ENCODE measurements at places on chromosomes 3 and 15.

- DNase-seq = no peak
Measured at GRCh38 chr15:89419370-89419984, 76.9 kb downstream of the RHCG start.

DNA sequence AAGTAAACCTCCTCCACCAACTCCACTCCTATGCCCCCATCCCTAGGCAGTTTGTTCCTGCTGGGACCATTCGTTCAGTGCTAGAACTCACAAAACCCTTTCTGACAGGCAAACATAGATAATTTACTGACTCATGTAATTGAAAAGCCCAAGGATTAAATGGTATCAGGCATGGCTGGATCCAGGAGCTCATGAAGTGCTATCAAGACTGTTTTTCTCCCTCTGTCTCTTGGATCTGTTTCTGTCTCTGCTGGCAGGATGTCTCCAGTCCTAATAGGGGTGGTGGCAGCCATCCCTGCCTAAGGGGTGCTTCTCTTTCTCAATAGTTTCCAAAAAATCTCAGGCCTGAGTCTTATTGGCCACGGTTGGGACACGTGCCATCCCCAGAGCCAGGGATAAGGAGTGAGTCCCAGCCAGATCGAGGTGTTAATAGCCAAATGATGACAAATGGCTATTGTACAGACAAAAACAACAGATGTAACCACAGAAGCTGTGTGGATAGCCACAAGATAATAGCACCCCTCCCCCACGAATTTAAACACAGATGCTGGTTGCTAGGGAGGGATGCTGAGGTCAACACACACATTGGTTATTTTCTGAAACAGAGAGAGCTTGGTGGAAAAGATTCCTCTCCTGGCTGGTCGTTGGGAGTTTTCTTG lies 168.6 kb downstream of the SHQ1 start:
- DNase-seq = no peak

DNA sequence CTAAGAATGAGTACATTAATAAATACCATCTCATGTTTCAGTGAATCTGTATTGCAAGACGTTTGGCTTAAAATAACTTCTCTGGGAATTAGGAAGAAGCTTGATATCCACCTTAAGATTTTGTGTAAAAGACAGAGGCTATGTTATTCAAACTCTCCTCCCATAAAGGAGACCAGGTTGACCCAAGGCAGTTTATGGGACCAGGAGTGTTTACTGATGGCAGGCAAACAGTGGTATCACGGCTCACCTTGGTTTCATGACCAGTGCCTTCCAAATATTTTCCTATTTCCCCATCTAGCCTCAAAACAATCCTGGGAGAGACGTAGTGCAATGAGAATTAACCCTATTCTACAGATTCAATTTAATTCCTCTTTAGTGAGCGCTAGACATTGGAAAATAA lies 90.2 kb upstream of the SNTN start:
- no peak for DNase-seq

GRCh38 chr3:171503817-171504216 lies 43.6 kb upstream of the TNIK start:
- DNase-seq = no peak

DNA sequence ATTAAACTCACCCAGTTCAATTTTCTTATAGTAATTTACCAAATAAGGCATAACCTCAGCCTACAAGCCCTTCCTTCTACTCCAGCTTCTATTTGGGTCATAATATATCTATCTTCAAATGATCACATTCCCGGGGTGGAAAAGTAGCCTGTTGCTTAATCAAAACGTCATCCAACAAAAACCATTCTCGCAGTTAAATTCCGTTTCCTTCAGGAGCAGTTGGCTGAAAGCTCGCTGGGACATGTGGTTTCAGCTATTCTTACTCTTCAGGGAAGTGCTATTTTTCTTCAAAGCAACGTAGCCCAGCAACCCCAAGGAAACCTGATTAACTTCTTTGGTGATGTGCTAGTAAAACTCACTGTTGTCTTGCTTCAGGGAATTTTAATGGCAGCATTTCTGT lies 59.6 kb downstream of the MAGI1 start:
- DNase-seq = no peak

DNA sequence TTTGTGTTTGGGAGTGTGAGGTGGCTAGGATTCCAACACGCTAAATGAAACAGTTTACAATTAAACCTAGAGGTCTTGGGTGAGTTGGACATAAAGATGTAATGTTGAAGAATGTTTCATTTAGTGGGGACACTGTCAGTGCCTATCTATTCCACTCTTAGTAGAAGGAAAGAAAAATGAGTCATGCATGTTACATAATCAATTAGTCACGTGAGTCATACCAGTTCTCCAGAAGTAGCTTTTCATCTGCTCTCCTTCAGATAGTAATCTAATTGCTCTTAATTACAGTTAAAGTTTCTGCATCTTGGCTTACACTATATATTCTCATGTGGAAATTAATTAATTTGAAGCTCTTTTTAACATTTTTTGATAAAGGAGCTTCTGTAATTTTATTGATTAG lies 115.7 kb upstream of the P2RY1 start:
- no peak for DNase-seq

DNA sequence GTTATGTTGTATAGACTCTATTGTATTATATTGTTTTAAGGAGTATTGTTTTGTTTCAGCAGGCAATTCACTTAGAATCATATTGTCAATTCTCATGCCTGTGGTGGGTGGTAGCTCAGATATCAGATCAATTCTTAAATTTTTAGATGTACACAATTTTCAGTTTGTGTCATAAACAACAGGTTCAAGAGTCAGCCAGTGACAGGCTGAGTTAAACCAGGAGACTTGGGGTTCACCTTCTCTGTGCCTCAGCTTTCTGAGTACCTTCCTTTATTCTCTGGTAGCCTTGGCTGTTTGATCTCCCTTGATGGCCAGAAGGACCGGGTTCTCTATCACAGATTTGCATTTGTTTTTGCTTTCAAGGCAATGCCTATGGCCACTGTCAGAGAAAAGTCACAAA lies 199.9 kb upstream of the KCNMB2 start:
- no peak for DNase-seq

DNA sequence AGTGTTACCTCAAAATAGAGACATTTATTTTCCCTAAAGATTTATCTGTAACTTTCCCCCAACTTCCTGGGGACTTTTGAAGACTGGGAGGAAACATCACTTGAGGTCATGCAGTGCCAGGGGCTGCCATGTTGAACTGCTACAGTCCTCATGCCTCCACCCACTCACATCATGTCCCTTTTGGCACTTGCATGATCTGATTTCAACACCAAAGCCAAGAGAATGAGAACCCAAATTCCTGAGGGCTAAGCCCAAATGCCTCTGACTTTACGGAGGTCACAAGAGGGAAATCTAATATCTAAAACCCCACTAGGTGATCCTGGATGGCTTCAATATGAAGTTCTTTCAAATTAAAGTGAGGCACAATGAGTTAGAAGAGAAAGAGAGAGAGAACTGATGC lies 213.1 kb downstream of the NTRK3 start:
- no peak for DNase-seq

- DNase-seq = no peak
Measured at GRCh38 chr15:77818484-77819047, 185.9 kb upstream of the LINGO1 start.

DNA sequence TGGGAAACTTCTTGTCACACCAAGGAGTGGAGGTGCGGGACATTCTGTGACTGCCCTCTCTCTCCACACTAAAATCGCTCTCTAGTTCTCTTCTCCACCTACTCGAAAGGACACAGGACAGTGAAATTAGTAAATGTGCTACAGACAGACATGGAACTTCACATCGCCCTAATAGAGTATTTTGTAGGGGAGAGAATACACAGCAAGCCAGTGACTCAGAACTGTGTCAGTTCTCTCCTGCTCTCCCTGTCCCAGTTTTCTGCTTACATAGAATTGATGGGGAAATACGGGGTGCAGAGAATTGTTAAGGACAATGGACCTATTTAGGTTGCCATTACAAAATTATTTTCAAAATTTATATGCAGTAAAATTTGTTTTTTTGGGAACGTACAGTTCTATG lies 159.6 kb upstream of the GADL1 start:
- no peak for DNase-seq

GRCh38 chr3:111863942-111864694 lies 5.1 kb downstream of the PHLDB2 start:
- no peak for DNase-seq

DNA sequence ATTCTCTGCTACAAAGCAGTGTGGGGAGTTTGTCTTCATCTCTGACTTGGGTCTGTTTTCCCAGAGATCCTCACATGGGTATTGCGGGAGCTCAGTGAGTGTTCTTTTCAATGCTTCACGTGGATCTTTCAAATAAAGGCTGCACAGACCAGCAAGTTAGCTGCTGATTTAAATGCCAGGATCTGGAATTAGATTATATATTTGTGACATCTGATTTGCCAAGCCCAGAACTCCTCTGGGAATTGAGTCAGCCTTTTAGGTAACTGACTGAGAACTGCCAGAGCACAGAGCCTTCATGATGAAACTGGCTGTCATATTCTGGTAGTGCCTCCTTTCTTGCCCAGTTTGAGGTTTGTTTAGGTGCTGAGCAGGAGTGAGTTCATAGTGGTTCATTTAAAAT lies 14.7 kb downstream of the EDEM1 start:
- DNase-seq = no peak

DNA sequence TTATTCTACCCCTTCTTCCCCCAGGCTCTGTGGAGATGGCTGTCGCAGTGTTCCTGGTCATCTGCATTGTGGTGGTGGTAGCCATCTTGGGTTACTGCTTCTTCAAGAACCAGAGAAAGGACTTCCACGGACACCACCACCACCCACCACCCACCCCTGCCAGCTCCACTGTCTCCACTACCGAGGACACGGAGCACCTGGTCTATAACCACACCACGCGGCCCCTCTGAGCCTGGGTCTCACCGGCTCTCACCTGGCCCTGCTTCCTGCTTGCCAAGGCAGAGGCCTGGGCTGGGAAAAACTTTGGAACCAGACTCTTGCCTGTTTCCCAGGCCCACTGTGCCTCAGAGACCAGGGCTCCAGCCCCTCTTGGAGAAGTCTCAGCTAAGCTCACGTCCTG lies 12.9 kb downstream of the SPINT1 start:
- no peak for DNase-seq

DNA sequence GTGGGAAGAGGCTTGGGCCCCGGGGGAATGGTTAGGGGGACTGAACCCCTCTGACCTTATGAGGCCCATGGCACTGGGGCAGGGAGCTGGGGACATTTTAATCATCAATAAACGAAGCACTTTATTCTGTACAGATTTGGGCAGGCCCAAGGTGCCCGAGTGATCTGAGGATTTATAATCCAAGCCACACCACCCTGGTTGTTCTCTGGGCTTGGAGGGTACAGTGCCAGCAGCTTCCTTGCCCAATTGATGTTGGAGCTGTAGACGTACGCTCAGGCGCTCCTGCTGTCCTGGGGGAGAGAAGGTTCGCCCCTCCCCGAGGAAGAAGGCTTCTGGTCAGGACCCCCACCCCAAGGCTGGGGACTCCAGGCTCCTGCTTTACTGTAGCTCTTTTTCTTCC lies 12.5 kb downstream of the ZBTB47 start:
- DNase-seq = no peak

GRCh38 chr3:168248383-168249204 lies 152.9 kb upstream of the GOLIM4 start:
- no peak for DNase-seq

DNA sequence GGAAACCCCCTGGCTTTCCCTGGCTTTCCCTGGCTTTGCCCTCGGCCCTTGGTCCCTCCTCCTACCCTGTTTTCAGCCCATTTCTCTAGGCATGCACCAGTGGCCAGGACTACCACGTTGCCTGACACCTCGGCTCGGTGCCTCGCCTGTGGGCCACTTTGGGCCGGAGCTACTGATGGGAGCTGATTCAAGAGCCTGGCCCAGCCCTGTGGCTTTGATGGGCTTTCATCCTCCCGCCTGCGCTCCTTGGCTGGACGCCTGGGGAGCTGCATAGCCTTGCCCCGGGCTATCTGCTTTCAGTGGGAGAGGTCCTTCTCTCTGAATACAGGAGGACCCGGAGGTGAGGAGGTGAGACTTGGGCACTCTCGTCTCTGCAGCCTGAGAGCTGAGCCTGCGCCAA lies 192.7 kb upstream of the HES1 start:
- DNase-seq = no peak

DNA sequence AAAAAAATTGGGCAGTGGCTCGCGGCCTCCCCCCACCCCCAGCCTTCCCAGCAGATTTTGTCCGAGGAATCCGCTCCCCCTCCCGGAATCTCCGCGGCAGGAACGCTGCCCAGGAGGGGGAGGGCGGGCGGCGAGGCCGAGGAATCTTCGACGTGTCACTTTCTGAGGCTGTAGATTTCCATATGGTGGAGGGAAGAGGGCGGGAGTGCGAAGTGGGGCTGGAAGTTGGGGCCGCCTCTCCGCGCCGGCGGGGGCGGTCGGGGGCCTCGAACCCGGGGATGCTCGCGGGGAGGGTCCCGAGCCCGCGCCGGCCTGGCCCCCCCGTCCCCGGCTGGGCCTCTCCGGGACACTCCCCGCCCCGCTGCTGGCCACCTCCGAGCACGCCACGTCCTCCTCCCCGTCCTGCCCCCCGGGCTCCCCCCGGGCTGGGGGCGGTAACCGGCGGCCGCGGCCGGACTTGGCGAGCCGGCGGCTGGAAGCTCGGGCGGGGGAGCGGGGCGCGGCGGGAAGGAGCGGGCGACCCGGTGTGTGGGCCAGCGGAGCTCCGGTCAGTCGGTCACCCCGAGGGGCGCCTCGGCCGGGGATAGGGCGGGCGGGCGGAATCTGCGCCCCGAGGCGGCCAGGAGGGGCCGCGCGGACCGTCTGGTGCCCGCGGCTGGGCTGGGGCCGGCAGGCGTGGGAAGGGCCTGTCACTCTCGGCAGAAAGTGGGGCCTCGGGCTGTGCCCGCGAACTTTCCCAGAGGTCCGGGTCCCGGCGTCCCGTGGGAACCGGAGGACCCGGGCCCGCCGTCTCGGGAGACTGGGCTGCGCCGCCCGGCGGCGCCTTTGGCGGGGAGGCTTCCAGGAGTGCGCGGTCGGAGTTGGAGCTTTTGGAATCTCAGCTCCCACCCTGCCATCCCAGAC lies 951 bp downstream of the FNDC3B start:
- DNase-seq = no peak

DNA sequence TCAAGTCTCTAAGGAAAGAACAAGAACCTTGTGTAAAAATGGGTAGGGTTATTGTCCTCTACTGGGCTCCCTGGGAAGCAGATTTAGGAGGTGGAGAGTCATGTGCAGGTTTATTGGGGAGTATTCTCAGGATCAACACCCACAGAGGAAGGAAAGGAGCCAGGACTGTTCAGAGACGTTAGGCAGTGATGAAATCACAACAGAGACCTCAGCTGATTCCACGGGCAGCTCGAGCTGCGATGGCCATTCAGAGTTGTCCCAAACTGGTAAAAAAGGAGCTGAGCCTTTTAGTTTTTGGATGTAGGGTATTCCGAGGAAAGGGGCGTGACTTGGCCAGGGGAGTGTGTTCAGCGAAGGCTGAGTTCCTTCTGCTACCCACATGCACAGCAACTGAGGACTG lies 85.0 kb downstream of the RORA start:
- DNase-seq = no peak

- DNase-seq = no peak
Measured at GRCh38 chr3:189567322-189567721, 63.9 kb upstream of the TP63 start.

DNA sequence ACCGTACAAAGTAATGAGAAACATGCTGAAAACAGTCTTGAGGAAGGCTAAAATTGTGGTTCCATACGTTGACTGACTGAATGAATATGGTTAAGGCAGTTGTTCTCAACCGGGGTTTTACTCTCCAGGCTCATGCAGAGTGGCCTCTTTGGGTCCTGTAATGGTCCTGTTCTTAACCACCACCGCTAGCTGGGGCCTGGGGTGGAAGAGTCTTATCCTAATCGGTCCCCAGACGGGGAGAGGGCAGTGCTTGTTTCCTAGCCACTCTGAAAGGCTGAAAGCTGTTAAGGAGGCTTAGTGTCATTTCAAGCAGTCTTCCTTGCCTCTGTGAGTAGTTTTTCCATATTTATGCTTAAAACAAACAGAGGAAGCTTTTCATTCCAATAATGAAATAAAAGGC lies 32.0 kb downstream of the SELENOT start:
- no peak for DNase-seq
